Coronary artery (tissue), 2 donors: ENCODE measurements at places on chromosomes 3 and 15.
A peak's percentile ranks its signal among the peaks of the same experiment; 100 is the strongest.

DNA sequence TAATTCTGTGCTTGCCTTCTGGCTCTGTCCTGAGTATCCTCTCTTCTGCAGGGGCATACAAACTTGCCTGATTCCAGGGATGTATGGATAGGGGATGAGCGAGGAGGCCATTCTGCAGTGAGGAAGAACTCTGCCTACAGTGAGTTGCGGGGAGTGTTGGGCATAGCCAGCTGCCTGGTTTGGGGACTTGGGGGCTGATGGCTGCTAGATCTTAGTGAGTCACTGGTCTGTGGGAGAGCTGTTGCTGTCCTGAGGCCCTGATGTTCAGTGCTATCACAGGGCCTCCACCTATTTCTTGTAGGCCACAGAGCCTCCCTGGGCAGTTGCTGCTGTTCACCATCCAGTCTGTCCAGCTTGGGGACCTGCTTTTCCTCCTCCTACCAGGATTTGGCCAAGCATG lies 20.3 kb downstream of the CDAN1 start:
- DNase-seq: no peak

DNA sequence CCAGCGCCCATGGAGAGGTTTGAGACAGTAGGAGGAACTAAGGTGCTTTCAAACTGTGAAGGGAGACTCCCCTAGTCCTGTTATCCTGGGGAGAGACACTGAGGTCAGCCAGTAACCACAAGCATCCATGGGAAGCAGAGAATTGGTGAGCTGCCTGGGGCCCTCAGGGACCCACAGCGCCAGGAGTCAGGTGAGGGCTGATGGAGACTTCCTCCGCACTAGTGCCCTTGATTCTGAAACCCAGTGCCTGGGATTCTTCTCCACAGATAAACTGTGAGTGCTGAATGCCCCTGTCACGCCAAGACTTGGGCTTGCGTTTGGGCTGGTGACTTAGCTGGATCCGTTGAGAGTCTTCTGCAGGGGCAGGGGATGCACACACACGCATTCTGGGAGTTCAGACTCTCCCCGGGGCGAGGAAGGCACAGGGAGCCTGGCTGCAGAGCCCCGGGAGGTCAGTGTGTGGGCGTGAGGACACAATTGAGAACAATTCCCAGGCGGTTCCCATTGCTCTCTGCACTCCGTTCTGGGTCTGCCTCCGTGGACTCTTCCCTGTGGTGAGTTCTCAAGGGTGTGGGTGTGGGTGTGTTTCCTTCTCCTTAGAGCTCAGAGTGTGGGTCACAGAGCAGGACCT lies 37.9 kb upstream of the SLCO2A1 start:
- peak; percentile 47 for DNase-seq

DNA sequence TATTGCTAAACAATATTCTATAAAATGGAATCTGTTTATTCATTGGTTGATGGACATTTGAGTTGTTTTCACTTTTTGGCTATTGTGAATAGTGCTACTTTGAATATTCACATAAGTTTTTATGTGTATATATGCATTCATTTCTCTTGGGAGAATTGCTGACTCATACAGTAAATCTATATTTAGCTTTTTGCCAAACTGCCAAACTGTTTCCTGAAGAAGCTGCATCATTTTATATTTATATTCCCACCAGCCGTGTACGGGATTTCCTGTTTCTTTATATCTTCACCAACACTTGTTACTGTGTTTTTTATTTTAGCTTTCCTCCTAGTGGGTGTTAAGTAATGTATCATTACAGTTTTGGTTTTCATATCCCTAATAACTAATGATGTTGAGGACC lies 12.5 kb upstream of the TCAIM start:
- DNase-seq: no peak

- DNase-seq: no peak
Measured at GRCh38 chr3:56904552-56905215, 102.9 kb upstream of the ARHGEF3 start.

DNA sequence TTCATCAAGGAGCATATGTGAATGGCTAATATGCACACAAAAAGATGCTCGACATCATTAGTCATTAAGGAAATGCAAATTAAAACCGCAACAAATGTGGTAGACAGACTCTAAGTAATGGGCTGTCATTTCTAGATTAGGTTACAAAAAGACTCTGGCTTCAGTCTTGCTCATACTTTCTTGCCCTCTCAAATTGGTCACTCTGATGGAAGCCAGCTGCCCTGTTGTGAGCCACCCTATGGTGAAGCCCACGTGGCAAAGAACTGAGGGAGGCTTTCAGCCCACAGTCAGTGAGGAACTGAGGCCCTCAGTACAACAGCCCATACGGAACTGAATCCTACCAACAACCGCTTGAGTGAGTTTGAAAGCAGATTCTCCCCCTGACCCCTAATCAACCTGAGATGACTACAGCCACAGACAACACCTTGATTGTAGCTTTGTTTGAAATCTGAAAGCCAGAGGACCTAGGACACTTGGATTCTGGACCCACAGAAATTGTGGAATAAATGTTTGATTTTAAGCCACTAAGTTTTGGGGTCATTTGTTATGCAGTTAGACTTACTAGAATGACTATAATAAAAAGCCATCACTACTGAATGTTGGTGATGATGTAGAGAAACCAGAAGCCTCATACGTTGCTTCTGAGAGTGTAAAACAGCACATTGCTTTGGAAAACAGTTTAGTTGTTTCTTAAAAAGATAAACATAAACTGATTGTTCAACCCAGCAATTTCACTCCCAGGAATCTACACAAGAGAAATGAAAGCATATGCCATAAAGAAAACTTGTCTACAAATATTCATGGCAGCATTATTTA lies 45.7 kb downstream of the EHHADH start:
- DNase-seq: no peak

DNA sequence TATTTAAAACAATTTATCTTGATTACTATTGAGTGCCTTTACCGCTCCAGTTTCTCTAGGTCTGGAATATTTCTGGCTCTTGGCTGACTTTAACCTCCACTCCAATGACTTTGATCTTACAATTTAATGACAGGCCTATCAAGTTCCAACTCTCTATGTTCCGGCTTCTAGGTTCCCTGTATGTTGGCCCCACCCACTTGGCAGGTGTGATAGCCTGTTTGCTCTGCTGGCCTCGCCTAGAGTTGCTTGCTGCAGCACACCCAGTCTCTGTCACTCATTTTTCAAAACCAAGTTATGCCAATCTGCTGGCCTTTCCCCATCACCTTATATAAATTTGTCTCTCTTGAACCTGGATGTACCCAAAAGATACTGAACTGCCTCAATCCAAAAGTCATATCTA lies 428.0 kb downstream of the ROBO1 start:
- DNase-seq: no peak

- no peak for DNase-seq
Measured at GRCh38 chr3:108475220-108475782, 35.1 kb downstream of the MYH15 start.

DNA sequence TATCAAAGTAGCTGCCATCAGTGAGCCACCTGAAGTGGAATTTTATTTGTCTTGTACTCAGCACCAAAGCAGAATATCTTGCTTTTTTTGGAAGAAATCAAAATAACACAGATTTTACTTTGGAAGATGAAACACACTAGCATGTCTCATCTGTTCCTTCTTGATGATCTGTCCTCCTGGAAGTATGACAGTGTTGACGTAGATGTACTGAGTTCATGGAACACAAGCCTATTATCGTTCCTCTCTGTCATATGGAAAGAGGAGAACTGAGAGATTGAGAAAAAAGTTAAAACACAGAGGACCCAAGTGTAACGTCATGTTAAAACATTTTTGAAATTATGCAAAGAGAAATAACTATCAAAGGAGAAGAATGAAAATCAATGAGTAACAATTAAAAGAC lies 340.2 kb downstream of the ROBO2 start:
- no peak for DNase-seq

GRCh38 chr3:147406028-147406931 lies at the start of gene ZIC4:
TSS of gene ZIC4 (minus strand) at chr3:147406543. CDS start at chr3:147402797, 3,746 bp downstream.
- DNase-seq: peak; percentile 71

- no peak for DNase-seq
Measured at GRCh38 chr3:6264906-6265305, 596.0 kb upstream of the GRM7 start.

DNA sequence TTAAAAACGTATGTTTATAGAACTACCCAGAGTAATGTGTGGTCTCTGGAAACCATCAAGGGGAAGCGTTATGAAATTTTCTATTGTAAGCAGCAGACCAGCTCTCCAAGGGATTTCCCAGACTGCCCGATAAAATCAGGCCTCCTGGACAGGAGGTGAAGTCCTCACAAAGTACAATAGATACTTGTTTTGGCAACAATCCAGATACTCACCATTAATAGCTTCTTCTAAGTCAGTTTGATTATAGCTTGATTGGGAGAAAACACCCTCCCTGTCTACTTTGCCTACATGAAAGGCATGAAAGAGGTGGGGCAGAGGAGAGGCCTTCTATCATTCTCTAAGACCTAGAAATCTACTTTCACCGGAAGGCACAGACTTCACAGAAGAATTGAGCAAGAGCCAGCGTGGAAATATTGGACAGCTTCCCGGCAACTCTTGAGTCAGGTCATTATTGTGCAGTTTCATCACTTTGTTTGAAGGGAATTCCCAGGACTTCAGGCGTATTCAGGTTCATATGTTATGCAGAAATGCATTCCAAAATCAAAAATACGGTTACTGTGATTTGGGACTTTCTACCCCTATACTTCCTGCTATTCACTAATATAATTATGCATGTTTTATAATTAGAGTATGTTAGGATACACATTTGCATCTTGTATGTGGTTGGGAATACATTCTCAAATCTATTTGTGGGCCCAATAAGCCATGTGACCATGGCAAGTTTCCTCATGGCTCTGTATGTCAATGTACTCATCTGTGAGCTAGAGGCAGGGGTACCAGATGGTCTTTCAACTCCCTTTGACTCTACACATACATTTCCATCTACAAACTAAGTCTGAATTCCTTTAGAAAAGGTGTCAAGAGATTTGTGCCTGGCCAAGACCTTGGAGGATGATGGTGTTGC lies 103.5 kb downstream of the CD47 start:
- peak; percentile 83 for DNase-seq

GRCh38 chr3:135229018-135229495 lies 434.0 kb downstream of the EPHB1 start:
- DNase-seq: no peak

GRCh38 chr15:99480016-99480810 lies 85.6 kb upstream of the MEF2A start:
- DNase-seq: no peak
